GM23248 (cell line): ENCODE measurements at places on chromosomes 6 and 20. TPM values are rescaled to one million over a fixed set of nuclear protein-coding genes. Genes with fewer than 3 reads are reported as not detected.

Gene SLC22A7
- not detected in 2 replicates for total RNA-seq

Gene CASS4
- 11.4 and 19.2 TPM in 2 replicates for total RNA-seq

Gene ULBP3
- total RNA-seq, result 10.1 and 12.6 TPM in 2 replicates

Gene RBCK1
- total RNA-seq, result 104 and 129 TPM in 2 replicates

Gene CALHM5
- 8.2 and 9.8 TPM in 2 replicates for total RNA-seq

DNA sequence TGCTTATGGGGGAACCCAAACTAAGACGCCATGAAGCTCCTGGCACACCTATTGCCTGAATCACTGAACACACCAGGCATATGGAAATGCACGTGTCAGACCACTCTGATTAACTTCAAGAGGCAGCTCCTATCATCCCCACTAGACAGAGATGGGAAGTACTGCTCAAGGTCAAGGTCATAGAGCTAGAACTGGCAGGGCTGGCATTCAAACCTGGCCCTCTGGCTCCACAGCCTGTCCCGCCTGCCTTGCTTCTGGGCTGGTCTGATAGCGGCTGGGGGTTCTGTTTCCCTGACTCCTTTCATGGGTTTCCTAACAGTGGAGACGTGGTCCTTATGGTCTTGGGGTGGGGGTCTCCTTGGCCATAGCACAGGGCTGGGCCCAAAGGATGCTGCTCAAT is 22.6 kb upstream of the DSN1 start:
- DNase-seq, result no peak

- DNase-seq, result no peak
Observed at GRCh38 chr6:119193707-119194106, 115.2 kb upstream of the FAM184A start.
